ENCODE measurements at places on chromosomes 13 and 19. TPM values are rescaled to one million over a fixed set of nuclear protein-coding genes. Genes with fewer than 3 reads are reported as not detected.

CASP14 gene
- total RNA-seq, result not detected

SIGLEC12 gene
- 1.2 TPM for total RNA-seq

SOX21 gene
- not detected for total RNA-seq

MBD3L2 gene
- total RNA-seq, result not detected

NKPD1 gene
- total RNA-seq, result 0.11 TPM

CDKN2D gene
- total RNA-seq, result 39.2 TPM
